ENCODE measurements at places on chromosomes 11 and 22. TPM values are rescaled to one million over a fixed set of nuclear protein-coding genes. Genes with fewer than 3 reads are reported as not detected.

DNA sequence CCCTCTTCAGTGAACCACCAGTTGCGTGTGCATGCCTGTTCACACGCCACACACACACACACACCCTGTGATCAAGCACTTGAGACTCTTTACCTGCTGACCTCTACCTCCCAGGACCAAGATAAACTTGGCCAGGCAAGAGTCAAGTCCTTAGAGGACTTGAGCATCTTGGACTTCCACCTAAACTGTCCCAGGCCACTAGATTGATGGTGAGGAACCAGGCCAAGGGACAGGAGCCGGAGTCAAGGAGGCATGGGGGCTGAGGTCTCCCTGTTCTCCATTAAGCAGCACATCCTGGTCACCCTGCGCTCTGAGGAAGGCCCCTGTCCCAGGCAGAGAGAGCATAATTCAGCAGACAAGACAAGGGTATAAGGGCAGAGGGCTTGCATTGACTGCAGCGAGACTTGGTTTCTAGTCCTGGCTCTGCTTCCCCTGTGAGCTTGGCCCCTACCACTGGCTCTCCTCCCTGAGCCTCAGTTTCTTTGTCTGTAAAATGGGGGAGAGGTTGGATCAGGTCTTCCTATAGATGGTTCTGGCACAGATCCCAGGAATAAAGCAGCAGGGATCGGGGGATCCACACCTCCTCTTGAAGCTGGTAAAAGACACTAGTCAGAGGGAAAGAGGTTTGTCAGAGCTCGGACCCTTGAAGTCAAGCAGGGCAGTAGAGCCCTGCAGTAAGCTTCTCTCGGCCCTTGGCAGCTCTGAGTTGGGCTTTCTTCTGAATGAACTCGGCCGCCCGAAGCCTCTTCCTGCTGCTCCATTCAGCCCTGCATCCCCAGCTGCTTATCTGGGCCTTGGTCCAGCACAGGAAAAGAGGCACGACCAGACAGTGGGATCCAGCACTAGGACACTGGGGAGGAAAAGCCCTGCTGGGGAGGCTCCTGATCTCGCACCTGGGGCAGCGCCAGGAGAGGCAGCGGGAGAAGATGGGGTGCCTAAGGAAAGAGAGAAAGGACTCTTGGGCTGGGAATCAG lies 2.0 kb downstream of the CREB3L1 start:
- DNase-seq: no peak

DNA sequence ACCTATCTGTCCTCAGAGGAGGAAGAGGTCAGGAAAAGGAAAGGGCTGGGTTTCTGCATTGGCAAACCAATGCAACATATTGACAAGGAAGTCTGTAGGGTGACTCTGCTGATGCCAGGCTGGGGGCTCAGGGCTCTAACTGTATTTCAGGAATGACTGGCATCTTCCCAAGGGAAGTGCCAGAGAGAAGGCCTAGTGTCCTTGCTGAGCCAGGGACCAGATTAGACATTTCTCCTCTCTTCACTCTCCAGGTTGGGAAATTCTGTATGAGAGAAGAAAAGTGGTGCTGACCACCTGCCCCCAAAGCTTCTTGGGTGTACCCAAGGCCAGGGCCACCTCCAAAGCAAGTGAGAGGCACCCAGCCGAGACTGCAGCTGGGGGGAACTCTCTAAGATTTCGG lies 27.2 kb downstream of the GRIK4 start:
- no peak for DNase-seq

Gene MOGAT2
- 1.0 TPM for polyA plus RNA-seq

Gene OR51B4
- 0.24 TPM for polyA plus RNA-seq

Gene OR51L1
- polyA plus RNA-seq: 0.15 TPM

All from renal pelvis (tissue), 12 donors.